ENCODE measurements at places on chromosomes 1 and 21.

DNA sequence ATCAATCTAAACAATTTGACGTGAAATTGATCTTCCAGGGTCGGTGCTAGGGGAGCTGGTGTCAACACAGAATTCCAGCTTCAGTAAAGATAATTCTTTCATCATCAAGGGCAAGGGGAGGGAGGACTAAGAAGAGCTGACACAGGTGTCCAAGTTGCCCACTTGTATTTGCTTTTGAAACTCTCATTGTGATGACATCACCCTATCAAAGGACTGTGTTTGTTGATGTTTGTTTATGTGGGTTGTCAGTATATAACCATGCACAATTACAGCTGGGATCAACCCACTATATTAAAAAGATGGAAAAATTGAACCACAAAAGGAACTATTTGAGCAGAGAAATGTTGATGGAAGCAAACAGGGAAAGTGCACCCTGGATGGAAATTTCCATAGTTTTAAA is 48.8 kb downstream of the ZC3H11B start:
- no peak for DNase-seq

DNA sequence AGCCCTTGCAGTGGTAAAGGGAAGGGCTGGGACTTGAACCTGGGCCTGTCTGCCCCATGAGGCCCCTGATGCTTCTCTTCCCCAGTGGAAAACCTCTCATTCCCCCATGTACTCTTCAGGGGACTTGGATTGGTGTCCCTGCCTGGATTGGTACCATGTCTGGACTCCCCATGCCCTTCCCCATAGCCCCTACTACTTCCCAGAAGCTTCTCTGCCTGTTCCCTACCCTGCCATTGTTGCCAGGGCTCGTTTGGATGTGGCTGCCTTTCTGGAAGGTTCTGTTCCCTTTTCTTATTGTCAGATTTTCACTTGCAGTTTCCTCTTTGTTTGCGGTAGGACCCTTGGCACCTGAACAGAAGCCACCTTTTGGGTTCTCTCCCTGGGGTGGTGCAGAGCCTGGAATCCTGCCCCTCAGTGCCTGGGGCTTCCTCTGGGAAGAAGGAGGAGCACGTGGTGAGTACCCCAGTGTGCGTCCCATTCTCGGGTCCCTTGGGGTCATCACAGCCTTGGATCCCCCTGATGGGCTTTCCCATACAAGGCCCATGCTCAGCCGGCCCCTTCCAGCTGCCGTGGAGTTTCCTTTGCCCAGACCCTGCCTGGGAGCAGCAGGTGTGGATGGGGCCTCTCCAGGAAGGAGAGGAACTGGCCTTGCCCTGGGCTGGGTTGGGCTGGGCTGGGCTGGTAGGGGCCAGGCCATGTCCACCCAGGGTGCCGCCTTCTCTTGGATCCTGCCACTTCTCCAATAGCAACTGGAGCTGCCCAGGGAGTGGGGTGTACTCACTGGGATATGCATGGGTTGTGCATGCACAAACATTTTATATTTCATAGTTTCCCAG is 281.1 kb downstream of the PTPRU start:
- DNase-seq: no peak

DNA sequence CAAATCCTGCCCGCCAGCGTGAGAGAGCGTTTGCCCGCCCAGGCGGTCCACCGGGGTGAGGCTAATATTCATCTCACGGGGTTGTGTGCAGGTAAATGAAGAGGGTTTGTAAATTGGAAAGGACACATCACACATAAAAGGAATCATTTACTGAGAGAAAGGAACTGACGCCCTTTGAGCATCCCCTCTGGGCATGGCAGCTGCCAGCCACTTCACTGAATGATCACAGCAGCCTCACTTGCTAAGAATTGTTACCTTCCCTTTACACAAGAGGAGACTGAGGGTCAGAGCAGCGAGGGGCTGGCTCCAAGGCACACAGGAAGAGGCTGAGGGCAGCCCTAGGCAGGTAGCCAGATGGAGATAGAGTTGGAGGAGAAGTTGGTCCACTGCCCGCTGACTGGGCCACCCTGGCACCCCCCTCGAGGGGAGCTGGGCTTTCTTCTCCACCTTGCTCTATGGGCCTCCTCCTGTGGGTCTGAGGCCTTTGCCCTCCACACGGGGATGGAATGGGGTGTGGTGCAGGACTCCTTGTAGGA is 96.0 kb downstream of the FOXD2 start:
- no peak for DNase-seq

DNA sequence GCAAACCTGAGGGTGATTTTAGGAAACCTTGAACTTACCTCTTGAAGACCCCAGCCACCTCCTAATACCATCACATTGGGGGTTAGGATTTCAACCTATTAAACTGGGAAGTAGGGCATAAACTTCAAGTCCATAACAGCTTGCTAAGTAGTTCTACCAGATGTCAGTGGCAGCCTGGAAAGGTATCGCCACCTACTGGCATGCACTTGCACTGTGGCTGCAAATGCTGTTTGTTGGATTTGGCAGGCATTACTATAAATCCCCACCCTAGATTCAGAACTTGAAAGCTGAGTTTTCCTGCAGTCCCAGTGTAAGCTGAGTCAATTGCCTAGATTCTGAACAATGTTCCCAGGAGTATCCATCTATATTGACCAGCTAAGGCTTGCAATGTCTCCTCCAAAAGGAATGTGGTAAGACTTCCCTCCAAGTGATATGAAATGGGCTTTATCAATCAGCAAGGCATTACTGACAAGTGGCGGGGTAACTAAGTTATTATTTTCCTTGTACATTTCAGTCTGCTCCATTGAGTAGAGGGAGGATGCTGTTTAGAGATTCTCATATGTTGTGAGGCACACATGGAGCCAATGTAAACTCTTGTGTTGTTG is 474.5 kb downstream of the PTPRC start:
- no peak for DNase-seq

GRCh38 chr1:66542811-66543767 is 9.1 kb downstream of the SGIP1 start:
- no peak for DNase-seq

- no peak for DNase-seq
These were observed 12.1 kb downstream of the MCM3AP start for GRCh38 chr21:46273341-46273740.

GRCh38 chr1:33369081-33369480 is 48.2 kb upstream of the A3GALT2 start:
- DNase-seq: no peak

- DNase-seq: no peak
These were observed 53.4 kb upstream of the EDN2 start for GRCh38 chr1:41537788-41538351.

DNA sequence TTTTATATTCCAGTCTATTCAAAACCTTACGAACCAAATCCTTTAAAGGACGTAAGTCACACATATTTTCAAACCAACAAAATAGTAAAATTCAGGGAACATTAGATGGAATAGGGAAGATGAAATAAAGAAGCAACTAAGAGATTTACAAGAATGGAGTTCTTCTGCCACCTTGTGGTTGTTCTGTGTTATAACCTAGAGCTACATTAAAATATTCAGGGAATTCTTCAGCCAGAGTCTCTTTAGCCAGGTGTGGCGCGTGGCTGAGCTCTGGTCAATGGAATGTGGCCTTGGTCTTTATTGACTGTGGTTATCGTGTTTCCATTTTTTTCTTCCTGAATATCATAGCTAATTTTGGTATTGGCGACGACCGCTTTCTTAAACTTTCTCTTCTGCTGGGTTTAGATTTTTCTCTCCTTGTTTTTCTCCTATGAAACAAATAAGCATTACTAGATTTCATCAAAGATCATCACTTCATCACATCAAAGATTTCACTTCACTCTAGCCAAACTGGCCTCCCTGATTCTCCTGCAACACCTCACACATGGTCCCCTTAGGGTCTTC is 221.3 kb downstream of the MRPL39 start:
- DNase-seq: peak; percentile 29

- DNase-seq: no peak
These were observed 110.0 kb upstream of the COL11A1 start for GRCh38 chr1:103218369-103218768.

GRCh38 chr21:25953196-25953595 is 217.4 kb downstream of the APP start:
- no peak for DNase-seq

DNA sequence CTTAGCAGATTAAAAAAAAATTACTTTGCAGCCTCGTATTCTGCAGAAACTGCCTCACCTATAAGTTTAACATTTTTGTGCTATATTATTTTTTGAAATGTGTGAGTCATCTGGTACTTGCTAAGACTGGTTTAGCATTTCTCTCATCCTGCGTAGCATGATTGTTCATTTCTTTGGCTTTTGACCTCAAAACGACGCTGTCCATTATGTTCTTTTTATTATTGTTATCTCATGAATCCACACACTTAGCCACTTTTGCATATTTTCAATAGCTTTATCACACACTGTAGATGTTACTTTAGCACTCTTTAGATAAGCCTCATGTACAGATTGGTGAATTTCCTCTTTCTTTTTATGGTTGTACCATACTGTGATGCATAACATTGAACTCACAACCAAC is 1004.9 kb upstream of the NCAM2 start:
- DNase-seq: no peak

- DNase-seq: no peak
These were observed 64.2 kb downstream of the POFUT2 start for GRCh38 chr21:45223236-45224185.

GRCh38 chr1:246748867-246749266 is 24.7 kb downstream of the SCCPDH start:
- no peak for DNase-seq

GRCh38 chr1:240285540-240285939 is 193.9 kb downstream of the FMN2 start:
- DNase-seq: no peak

GRCh38 chr1:8419172-8419571 is 101.3 kb downstream of the SLC45A1 start:
- DNase-seq: no peak

DNA sequence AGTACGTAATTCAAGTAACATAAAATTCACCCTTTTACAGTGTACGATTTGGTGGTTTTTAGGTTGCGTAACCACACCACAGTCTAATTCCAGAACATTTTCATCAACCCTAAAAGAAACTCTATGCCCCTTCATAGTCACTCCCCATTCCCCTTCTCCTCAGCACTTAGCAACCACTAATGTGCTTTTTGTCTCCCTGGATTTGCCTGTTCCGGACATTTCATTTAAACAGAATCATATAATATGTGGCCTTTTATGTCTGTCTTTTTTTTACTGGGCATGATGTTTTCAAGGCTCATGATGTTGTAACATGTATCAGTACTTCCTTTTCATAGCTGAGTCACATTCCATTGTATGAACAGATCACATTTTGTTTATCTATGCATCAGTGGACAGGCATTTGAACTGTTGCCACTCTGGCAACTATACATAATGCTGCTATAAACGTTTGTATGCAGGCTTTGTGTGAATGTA is 20.8 kb downstream of the OBSCN start:
- no peak for DNase-seq

DNA sequence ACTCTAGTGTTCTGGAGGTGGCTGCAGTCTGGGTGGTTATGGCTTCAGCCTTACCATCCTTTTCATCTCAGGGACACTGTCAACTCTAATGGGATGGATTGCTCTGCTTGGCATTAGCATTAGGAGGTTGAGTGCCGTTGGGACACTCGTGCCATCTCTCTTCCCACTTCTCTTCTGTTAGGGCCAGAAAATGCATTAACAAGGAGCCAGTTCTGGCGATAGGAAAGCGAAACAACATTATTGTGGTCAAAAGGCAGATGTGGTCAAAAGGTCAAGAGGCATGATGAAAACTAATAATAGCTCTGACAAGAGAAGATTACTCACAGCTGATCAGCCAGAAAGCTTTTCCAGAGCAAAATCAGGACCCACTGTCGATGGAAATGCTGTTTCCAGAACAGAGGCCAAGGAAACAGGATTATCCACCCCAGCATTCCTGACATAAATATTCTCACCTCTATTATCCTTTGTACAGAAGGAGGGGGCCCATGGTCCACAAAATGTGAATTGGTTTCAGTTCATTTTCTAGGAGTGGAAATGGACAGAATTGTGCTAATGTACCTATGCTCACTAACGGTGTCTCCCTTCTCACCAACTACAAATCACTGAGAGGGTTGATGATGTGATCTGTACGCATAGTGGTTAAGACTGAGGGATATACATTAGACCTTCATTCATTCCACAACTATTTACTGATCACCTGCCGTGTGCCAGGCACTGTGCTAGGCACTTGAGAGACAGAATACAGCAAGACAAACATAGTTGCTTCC is 72.0 kb downstream of the ST6GALNAC5 start:
- no peak for DNase-seq

DNA sequence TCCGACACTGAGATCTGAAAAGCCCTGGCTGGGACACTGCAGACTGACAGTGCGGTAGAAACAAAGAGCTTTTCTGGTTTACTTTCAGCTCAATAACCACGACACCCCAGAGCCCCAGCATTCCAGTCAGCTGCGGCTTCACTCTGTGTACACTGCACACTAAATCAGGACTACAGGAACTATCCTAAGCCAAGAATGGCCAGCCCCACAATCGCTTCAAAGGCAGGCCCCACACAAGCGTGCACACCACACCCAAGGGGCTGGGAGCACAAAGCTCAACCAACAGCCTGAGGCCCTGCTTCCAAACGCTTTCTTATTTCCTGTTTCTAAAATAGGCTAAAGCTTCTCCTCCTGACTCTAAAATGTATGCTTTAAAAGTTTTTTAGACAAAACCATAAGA is 28.4 kb downstream of the URB1 start:
- no peak for DNase-seq

DNA sequence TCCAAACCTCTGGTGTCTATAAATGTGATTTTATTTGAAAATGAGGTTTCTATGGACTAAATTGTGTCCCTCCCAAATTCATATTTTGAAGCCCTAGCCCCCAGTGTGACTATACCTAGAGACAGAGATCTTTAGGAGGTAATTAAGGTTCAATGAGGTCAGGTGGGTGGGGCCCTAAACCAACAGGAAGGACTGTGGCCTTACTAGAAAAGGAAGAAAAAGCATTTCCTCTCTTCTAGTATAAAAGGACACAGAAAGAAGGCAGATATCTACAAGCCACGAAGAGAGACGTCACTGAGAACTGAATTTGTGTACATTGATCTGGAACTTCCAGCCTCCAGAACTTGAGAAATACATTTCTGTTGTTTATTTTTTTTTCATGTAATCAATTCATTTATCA is 123.1 kb upstream of the RUNX1 start:
- DNase-seq: no peak

DNA sequence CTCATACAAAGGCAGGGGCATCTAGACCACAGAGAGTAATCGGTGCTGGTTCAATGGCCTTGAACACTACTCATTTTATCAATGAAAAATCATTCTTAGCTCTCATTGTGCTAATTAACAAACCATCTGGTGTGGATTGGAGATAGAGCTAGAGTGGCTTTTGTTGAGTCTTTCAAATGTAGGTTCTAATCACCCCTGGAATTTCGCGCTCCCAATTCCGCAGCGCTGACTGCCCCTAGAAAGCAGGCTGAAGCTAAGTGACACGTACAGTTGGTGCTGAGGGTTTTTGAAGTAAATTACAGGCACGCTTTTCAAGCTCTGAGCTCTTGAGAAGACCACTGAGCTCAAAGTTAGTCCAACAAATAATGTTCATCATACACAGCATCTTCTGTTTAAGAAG is 31.2 kb upstream of the CA6 start:
- DNase-seq: no peak

All from H54 (cell line).